LNCaP clone FGC (cell line): ENCODE measurements at places on chromosomes 6 and 20.

GRCh38 chr6:6505111-6505510 is 83.4 kb upstream of the LY86 start:
- DNase-seq: no peak

- no peak for DNase-seq
Observed at GRCh38 chr6:29232725-29233124, 62.0 kb downstream of the OR2J2 start.

DNA sequence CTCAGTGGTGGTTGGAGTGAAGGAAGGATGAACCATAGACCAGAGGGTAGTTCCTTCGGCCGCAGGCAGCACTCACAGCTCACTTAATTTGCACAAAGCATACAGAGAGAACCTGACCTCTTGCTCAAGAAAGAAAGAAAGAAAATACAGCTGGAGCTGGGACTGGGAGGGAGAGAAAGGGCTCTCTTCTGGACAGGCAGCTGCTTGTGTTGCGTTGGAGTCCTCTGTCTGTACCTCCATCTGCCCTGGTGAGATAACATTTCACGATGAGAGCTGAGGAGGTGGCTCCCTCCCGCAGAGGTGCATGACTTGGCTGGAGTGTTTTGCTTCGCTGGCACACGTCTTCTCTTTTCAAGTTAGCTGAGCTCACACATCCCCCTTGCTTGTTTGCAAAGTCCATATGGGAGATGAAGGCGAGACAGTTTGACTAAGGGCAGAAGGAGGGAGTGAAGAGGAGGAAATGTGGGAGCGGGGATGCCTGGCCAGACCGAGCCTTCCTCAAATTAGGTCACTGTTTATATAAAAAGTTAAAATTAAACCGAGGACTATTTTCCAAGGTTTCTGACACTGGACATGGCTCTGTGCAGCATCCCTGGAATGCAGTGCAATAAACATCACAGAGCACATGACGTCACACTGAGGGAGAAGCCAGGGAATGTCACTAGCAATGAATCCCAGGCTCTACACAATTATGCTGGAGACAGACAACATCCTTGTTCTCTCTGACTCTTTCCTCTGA is 359.4 kb downstream of the CD83 start:
- no peak for DNase-seq

GRCh38 chr6:32603222-32603621 is 13.6 kb upstream of the HLA-DRB1 start:
- DNase-seq: no peak

GRCh38 chr6:31677955-31678354 is 2.9 kb downstream of the LY6G5C start:
- no peak for DNase-seq

DNA sequence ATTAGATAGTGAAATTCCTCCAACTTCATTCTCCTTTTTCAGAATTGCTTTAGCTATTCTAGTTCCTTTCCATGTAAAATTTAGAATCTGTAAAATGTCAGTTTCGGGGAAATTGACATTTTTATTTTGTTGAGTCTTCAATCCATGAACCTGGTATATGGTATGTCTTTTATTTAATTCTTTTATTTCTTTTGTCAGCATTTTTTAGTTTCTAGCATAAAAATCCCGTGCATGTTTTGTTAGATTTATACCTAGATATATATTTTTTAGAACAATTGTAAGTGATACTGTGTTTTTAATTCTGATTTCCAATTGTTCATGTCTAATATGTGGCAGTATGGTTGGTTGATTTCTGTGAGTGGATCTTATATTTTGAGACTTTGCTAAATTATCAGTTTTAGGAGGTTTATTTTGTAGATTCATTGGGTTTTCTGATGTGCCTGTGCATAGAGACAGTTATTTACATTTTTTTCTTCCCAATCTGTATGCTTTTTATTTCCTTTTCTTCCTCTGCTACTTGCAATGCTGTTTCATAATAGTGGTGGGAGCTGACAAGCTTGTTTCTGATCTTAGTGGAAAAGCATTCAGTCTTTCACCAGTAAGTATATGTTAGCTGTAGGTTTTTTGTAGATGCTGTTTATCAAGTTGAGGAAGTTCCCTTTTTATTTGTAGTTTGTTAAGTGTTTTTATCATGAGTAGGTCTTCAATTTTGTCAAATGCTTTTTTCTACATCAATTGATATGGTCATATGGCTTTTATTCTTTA is 13.7 kb downstream of the TAB2 start:
- no peak for DNase-seq
